Activated naive CD4-positive, alpha-beta T cell treated with anti-CD3 and anti-CD28 coated beads, Interleukin-2, amount 50 U/mL, for 72 hours (primary cell): ENCODE measurements at places on chromosomes 12 and 14. TPM values are rescaled to one million over a fixed set of nuclear protein-coding genes. Genes with fewer than 3 reads are reported as not detected.
A peak's percentile ranks its signal among the peaks of the same experiment; 100 is the strongest.

- no peak for DNase-seq
Observed at GRCh38 chr12:116148844-116149243, 128.6 kb downstream of the MED13L start.

GRCh38 chr12:124636138-124636978, 68.9 kb upstream of the NCOR2 start:
- peak; percentile 44 for DNase-seq

DNA sequence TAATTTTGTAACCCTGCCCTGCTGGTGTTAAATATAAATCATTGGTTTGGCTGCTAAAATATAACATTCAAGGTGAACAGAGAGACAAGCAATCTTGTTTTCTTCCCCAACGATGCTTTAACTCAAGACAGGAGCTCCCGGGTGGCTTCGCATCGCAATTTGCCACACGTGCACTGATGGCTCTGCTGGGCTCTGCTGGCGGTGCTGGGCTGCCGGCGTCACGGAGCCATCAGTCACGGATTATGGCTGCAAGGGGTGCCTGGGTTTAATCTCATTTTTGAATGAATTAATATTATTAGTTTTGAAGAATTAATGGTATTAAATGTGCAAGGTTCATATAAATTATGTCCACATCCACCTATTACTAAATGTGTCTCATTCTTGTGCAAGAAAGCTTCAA, 44.9 kb upstream of the TMEM260 start:
- DNase-seq = no peak

GRCh38 chr12:99142651-99143050, 497.6 kb downstream of the APAF1 start:
- DNase-seq = no peak

DNA sequence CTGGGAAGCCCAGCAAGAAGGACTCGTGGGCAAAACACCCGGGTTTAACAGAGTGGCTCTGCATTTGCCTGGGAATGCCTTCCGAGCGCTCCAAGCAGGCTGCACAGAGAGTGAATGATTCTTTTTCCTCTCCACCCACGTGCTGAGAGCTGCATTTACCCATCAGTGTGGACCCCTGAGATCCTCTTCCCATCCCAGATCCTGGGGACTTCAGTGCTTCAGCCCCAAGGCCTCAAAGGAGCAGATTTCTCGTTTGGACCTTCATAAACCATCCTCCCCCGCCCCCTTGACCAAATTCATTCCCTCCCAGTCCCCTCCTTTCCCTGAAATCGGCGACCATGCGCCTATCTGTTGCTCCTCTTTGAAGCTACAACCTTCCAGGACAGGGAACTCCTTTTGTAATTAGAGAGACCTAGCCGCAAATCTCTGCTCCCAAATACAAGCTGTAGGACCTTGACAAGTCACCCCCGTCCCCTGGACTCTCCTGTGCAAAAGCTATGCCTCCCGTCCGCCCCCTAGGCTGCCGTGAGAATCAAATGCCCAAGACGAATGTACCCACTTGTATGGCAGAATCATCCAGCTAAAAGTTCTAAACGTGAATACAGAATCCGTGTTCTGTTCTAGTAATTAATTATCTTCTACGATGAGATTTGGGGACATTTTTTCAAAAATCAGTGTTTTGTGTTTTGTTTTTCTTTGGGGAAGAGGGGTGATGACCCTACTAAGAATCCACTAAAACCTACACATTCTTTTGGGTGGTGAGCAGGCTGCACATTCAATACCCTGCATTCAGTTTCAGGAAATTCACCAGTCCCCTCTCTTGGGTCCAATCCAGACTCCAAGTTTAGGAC, 8.8 kb downstream of the TBX5 start:
- no peak for DNase-seq

GRCh38 chr12:132576701-132577100, 33.7 kb downstream of the LRCOL1 start:
- DNase-seq = no peak

DNA sequence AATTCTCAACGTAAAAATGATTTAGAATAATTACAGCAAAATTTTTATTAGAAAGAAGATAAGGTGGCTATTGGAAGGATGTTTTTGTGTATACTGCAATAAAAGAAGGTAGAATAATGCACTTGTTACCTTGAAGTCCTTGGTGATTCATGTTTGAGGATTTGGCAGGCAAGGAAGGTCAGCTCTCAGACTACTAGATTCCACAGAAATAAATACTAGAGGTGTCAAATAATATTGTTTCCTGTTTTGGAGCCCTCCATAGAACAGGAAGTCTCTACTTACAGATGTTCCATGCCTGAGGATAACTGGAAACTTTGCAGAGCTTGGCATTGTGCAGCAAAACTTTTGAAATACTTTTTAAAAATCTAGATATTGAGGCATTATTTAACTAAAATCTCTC, 284.3 kb upstream of the SYT1 start:
- no peak for DNase-seq

GRCh38 chr14:88521818-88522217, 33.0 kb downstream of the PTPN21 start:
- DNase-seq = no peak

DNA sequence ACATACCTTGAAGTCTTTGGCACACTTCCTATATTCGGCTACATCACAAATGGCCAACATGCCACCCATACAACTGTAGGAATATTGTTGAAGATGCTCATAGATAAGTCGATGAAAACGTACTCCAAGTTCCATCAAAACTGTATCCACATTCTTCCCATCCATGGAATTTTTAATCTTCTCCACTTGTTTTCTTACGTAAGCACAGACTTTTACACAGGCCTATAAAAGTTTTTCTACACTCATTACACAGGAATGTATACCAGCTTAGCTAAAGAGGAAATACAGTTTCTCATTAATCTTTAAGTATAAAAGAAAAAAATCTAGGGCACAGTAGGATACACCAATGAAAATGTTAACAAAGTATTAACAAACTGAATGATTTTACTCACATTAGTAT, 59.1 kb downstream of the EXOC5 start:
- DNase-seq = no peak

- no peak for DNase-seq
Observed at GRCh38 chr12:5561057-5561456, 129.1 kb downstream of the NTF3 start.

Gene OR4N5
- not detected for total RNA-seq

Gene PRPF40B
- 10.1 TPM for total RNA-seq

Gene AQP6
- total RNA-seq = not detected

Gene PTMS
- total RNA-seq = 163 TPM

Gene STYK1
- not detected for total RNA-seq

Gene MAGOHB
- total RNA-seq = 54.8 TPM

Gene ANG
- 4.1 TPM for total RNA-seq

Gene SNW1
- 105 TPM for total RNA-seq
